ENCODE measurements at places on chromosomes 3 and 15. TPM values are rescaled to one million over a fixed set of nuclear protein-coding genes. Genes with fewer than 3 reads are reported as not detected.

The SCN5A gene
- total RNA-seq: not detected

DNA sequence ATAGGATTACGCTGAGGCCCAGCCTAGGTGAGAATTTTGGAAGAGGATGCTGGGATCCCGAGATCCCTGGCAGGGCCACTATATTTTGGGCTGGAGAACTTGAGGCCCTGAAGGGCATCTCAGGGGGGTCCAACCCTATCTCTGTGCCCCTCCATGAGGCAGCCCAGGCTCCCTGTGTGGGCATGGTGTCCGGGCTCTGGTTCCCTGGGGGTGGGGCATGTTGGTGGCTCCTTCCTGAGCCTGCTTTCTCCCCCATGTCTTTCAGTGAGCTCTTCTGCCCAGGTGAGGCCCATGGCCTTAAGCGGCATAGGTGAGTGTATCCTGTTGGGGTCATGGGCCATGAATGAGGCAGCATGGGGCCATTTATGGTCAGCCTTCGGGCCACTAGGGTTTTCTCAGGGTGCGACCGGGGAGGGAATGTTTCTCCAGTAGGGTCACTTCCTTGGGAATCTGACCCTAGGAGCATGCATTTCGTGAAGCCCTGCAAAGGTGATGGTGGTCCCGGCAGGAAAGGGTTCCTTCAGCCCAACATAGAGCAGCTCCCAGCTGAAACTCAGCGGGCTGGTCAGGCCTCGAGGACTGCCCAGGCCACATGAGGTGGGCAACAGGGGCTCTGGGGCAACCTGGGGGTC is 191.3 kb downstream of the UBE3A start:
- DNase-seq: no peak

- peak; percentile 4 for DNase-seq
Measured at GRCh38 chr3:197367081-197367780, 68.8 kb upstream of the DLG1 start.

DNA sequence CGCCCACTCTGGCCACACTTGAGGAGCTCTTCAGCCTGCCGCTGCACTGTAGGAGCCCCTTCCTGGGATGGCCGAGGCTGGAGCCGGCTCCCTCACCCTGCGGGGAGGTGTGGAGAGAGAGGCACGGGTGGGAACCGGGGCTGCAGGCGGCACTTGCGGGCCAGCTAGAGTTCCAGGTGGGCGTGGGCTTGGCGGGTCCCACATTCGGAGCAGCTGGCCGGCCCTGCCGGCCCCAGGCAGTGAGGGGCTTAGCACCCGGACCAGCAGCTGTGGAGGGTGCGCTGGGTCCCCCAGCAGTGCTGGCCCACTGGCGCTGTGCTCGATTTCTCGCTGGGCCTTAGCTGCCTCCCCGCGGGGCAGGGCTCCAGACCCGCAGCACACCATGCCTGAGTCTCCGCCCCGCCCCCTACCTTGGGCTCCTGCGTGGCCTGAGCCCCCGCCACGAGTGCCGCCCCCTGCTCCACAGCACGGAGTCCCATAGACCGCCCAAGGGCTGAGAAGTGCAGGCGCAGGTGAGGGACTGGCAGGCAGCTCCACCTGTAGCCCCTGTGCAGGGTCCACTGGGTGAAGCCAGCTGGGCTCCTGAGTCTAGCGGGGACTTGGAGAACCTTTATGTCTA is 71.9 kb downstream of the IL12A start:
- no peak for DNase-seq

The GATM gene
- total RNA-seq: 26.7 TPM

The SRGAP3 gene
- total RNA-seq: 0.37 TPM

DNA sequence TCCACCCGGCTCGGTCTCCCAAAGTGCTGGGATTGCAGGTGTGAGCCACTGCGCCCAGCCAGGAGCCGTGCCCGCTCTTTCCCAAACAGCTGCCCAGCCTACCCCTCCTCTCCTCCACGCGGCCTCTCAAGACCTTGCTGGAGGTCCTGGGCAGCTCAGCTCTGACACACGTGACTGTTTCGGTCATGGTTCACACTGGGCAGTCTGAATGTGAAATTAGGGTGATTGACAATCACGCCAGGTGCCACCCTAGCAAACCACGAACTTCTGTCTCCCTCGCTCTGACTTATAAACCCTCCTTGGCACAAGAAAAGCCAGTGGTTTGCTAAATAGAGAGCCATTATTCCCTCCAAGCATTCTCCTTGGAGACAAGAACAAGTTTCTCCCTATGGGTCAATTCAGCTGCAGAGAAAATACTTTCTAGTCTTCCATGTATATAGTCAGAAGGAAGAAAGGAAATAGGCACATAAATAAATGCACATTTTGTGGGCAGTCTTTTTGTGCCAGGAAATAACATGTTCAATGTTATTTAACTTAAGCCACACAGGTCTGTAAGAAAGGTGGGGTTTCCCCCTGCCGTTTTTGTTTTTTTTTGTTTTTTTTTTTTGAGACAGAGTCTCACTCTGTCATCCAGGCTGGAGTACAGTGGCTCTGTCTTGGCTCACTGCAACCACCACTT is 121.9 kb upstream of the MEF2A start:
- no peak for DNase-seq

GRCh38 chr3:167203062-167203461 is 177.0 kb downstream of the ZBBX start:
- DNase-seq: no peak

GRCh38 chr3:141915016-141915415 is 38.6 kb downstream of the ATP1B3 start:
- DNase-seq: peak; percentile 8

The C3orf49 gene
- not detected for total RNA-seq

DNA sequence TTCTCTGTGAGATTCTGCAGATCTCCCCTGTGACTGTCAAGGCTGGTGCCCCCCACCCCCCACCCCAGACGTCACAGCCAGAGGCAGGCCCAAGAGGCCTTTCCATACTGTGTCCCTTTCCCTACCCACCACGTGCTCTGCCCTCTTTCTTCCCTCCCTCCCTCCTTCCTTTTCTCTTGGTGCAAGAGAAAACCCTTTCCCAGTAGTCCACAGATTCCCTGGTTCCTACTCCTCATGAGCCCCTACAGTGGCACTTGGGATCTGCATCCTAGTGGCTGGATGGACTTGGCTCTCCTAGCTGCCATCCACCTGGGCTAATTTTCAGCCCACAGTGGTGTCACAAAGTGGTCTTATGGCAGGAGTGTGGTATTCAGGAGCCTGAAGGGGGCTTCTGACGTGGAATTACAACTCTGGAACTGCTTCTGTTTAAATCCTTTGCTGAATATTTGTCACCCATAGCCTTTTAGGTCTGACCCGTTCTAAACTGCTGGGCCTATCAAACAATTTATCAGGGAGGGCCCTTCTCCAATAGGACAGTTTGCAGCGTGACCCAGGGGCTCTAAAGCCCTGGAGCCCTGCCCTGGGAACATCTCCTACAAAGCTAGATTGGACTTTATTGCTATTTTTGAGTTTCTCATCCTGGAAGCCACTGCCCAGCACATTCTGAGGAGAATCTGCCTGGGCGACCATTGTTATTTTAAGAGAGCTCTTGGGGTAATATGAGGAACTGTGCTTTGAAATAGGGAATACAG is 35.3 kb downstream of the KLF13 start:
- no peak for DNase-seq

The PP2D1 gene
- total RNA-seq: not detected

DNA sequence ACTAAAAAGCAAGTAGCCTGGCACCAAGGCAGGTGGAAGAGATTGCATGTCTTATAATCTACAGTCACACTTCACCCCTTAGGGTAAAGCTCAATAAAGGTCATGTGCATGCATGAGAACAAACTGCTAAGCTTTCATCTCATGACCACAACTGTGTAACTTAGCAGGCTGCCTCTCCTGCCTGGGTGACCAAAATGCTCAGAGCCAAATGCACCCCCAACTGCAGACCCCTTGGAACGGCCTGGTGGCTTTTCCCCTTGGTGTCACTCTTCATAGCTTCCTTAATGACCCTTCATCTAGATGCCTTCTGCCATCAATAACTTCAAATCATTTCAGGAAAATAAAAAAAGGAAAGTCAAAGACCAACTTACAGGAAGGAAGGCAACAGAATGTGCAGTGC is 88.1 kb downstream of the ADAMTS17 start:
- no peak for DNase-seq

The ROBO2 gene
- not detected for total RNA-seq

DNA sequence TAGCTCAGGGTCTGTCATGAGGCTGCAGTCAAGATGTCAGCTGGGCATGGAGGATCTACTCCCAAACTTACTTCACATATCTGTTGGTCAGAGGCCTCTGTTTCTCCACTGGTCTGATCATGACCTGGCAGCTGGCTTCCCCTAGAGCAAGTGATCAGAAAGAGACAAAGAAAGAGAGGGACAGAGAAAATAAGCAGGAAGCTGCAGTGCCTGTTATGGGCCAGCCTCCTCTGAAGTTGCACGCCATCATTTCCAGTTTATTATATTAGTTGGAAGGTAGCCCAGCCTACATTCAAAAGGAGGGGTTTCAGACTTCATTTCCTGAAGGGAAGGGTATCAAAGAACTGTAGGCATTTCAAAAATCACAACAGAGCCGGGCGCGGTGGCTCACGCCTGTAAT is 5.0 kb upstream of the RPP25 start:
- DNase-seq: no peak

DNA sequence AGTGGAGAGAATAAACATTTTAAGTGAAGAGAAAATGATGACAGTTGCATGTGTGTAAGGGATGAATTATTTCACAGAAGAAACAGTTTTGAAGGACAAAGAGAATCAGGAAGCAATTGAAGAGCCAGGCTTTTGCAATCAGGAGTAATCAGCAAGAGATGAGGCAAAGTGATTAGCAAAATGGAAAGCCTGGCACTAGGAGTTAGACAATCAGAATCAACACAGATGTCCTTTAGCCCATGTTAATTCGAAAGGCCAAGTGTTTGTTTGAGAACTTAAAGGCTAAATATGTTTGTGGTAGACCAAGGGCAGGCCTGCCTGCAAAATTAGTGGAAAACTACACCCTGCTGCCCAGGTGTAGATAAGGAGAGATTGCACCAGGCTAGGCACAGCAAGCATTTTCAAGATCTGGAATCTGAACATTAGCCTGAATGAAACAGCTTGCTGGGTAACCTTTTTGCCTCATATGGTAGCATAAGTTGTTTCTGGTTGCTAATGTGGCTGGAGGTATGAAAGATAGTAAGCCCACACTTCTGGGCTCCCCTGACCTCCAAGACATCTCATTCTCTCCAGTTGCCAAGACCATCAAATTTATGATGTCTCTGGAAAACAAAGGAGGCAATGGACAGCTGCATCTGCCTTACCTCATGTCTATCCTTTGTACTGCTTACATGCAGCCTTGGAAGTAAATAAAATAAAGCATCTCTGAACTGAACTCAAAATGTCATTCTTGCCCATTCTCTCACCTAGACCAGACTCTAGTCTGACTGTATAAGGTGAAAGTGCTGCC is 22.0 kb upstream of the LEKR1 start:
- no peak for DNase-seq

The STAG1 gene
- total RNA-seq: 14.0 TPM

GRCh38 chr3:11204697-11205348 is 50.5 kb downstream of the HRH1 start:
- no peak for DNase-seq

The LSAMP gene
- total RNA-seq: 45.1 TPM

- no peak for DNase-seq
Measured at GRCh38 chr3:10242182-10243065, 5.8 kb upstream of the TATDN2 start.

- no peak for DNase-seq
Measured at GRCh38 chr3:102180280-102180931, 254.4 kb upstream of the ZPLD1 start.

DNA sequence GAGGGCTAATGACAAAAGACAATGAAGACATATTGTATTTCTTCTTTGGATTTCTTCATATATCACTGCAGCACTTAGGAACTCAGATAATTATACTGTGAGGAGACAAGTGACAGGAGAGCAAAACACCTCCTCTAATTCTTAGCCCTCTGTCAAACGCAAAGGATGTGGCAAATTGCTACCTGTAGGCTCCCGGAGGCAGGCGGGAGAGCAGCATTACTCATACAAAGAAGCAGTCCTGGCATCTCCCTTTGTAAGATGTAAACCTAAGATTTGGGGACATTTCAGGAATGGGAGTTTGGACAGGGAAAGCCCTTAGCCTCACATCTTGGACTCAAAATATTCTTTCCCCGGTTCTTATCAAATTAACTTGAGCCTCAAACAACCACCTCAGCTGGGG is 460.8 kb downstream of the SOX2 start:
- DNase-seq: no peak

GRCh38 chr3:181725131-181725731 is 13.5 kb downstream of the SOX2 start:
- DNase-seq: no peak

GRCh38 chr15:27479296-27480140 is 508.5 kb downstream of the GABRG3 start:
- peak; percentile 69 for DNase-seq
